ENCODE measurements at places on chromosomes 2 and 18.

GRCh38 chr2:101187131-101187530, 35.9 kb upstream of the TBC1D8 start:
- no peak for DNase-seq

DNA sequence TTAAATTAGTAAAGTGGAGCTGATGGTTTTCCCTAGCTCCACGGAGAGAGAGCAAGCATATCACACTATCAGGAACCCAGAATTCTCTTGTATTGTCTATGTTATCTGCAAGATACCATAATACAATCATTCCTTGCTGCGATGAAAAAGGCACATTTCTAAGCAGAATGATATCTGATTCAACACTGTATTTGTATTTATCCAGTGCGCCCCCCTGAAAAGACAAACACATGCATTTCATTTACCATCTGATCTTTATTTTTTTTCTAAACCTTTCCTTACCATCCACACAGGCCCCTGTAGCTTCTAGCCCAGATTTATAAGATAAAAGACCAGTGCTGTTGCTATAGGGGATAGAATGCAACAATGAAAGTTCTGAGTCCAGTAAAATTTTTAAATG, 420.6 kb downstream of the TDRD15 start:
- no peak for DNase-seq

DNA sequence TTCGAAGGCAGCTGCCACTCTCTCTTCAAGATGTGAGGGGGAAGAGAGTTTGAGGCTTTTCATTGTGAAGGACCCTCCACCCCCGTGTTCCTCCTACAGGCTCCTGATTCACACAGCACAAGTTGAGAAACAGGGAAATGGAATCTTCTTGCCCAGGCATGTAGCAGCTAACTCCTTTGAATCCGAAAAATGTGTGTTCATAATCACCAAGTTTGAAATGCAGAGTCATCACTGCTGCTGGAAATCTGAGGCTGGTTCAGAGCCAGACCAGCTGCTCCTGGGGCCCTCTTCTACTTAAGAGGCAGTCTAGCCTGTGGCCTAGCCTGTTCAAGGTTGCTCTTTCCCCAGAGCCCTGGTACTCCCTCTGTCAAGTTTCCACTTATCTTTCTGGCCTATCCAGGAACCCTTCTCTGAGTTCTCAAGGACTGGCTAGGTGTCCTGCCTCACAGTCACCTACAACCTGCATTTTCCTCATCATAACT, 166.4 kb downstream of the TMEM247 start:
- no peak for DNase-seq

GRCh38 chr2:237693291-237693994, 66.1 kb downstream of the LRRFIP1 start:
- no peak for DNase-seq

GRCh38 chr2:46559261-46559660, 79.9 kb downstream of the TMEM247 start:
- no peak for DNase-seq

DNA sequence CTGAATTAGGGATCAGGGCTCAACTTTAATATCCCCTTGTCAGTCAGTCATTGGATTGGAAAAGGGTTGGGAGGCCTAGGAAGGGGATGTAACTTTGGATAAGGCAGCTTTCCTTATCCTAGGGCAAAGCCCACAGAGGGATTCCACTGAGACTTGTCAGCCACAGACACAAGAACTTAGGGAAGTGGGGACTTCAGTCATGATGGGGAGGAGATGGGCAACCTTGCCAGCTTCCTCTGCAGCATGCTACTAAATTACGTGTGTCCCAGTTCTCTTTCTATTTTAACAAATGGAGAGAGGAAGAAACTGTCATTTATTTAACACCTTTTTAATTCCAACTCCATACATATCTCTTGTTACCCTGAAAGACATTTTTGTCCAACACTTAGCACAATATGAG, 237.8 kb downstream of the WDR7 start:
- no peak for DNase-seq

DNA sequence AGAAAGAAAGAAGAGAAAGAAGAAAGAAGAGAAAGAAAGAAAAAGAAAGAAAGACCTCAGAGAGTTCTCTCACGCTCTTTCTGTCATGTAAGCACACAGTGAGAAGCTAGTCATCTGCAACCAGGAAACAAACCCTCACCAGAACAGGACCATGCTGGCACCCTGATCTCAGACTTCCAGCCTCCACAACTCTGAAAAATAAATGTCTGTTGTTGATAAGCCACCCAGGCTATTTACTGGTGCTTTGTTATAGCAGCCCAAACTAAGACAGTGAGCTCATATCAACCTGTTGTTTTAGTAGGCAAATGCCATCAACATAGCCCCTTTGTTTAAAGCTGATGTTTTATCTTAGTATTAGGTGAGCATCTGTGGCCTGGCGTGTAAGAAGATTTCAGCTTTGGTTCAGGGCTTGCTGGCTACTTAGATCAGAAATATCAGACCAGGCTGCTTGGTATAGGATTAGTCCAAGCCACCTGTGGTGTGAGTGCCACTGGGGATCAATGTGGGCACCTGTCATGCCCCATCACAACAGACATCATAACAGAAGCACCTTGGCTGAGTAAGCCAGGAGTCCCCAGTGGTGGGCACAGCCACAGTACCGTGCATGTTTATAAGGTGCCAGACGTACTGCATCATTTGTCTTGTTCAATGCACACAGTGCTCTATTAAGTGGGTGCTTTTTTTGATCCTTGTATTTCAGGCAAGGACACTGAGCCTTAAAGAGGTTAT, 94.4 kb downstream of the LBH start:
- no peak for DNase-seq

DNA sequence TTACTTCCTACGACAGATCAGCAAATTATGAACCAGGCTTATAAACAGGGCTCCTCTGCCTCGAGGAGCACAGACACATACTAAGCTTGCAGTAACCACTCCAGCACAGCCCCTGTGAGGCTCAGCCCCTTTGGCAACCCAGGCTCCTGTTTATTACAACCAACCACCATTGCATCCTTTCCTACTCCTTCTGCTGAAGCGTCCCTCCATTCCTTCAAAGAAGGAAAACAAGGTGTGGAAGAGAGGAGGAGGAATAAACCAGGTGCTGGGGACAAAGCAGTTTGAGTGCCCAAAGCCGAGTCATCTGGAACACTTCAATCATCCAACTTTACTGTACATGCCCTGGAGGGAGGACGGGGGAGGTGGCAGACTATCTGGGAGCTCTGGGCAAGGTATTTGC, 87.2 kb upstream of the MGAT4A start:
- no peak for DNase-seq

DNA sequence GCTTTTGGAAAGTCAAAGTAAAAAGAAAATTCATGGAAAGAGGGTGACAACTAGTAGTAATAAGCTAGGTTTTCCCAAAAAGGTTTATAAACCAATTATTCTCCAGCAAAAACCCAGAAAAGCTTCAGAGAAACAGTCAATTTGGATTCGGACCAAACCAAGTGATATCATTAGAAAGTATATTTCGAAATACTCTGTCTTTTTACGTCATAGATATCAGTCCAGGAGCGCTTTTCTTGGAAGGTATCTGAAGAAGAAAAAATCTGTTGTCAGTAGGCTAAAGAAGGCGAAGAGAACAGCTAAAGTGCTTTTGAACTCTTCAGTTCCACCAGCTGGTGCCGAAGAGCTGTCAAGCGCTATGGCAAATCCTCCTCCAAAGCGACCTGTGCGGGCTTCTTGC, 36.6 kb downstream of the ZDBF2 start:
- no peak for DNase-seq

- no peak for DNase-seq
Observed at GRCh38 chr2:37343537-37344434, 644 bp upstream of the QPCT start.

- DNase-seq, result no peak
Observed at GRCh38 chr2:38259311-38259710, 117.8 kb downstream of the ATL2 start.

Measured in stimulated activated CD8-positive, alpha-beta memory T cell treated with anti-CD3 and anti-CD28 coated beads, Interleukin-2, amount 100 ng/mL, for 48 hours (primary cell).